ENCODE measurements at places on chromosomes 7 and 10.

DNA sequence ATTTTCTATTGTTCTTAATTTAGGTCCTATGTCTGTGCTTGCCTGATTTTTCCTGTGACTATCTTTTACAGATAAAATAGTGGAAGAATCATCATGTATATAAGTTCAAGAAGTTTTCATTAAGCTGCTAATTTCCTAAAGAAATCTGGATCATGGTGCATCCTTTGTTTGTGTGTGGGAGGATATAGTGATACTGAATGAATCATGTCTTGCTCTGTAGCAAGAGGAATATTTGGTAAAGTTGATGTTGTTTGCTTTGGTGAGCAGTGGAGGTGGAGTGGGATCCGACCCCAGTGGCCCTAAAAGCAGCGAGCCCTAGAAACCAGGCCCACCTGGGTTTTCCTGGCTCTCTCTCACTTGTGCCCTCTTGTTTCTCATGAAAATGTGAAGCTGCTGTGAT lies 83.7 kb downstream of the CCNY start:
- DNase-seq = no peak

DNA sequence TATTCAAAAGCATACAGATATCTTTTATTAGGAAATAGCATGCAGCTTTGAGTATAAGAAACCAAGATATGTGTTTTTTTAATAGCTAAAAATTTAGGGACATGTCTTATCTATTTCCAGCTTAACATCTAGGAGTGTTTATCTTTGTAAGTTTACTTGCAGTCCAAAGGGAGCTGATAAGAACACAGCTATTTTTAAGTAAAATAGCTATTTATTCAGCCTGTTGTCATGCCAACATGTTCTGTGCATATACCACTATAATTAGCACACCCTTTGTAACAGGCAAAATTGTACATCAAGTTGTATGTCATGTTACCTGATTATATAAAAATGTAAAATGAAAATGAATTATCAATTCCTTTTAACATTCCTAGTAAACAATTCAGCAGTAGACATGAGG lies 29.6 kb downstream of the FAM133B start:
- no peak for DNase-seq

DNA sequence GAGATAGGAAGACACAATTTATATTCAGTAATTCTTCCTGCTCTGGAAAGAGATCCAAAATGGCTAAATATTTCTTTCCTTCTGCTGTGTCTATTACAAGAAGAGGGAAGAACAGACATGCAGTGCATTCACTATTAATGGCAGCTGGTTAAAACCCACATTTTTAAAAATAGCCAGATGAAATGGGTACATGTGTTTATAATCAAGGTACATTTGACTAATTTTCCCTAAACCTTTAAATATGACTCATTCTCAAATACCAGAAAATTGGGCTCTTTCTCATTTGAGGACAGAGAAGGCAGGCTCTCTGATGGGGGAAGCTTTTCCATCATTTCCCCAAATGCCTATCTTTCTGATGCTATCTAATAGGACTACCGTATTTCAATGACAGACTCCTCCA lies 215.7 kb upstream of the HABP2 start:
- peak; percentile 79 for DNase-seq

DNA sequence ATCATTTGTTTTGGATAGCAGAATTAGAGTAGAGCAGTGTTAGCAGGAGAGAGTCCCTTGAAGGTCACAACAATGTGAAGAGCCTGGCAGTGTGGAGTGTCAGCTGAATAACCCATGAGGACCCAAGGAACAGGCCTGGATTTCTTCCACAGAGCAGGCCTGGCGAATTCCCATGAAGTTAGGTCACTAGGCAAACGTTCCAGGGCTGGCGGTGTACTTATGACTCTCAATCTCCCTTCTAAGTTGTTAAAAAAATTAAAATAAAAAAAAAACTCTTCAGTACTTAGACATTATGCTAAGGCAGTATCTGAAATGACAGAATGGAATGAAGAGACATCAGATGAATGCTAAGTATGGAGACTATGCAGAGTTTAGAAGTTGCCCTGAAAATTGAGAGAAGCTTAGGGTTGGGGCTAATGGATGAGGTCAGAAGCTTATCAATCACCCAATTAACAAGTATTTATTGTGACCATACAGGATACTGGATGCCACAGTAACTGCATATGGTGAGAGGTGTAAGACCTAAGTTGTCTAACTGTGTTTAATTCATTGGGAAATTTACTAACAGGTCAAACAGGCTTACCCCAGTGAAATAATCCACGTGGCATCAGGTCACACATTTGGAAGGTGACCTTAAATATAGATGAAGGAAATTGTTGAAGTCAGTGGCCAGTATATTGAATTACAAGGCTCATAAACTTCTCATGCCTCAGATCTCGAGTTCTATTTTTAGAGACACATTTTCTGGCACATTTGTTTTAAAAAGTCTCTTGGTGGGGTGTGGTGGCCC lies 126.2 kb upstream of the NRP1 start:
- peak; percentile 84 for DNase-seq

- peak; percentile 56 for DNase-seq
Observed at GRCh38 chr7:80257756-80258155, 123.1 kb downstream of the GNAI1 start.

DNA sequence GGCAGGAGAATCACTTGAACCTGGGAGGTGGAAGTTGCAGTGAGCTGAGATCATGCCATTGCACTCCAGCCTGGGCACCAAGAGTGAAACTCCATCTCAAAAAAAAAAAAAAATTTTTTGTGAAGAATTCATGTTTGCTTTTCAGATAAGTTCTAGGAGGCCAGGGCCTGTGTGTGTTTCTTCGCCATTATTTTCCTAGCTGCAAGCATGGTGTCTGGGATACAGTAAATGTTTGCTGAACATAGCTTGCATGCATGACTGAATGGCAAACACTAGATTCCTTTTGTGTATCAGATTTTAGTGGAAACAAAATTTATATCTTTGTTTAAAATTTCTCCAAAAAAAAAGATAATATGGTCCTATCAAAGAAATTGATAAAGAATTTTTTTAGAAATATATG lies 9.7 kb upstream of the MACC1 start:
- DNase-seq = no peak

DNA sequence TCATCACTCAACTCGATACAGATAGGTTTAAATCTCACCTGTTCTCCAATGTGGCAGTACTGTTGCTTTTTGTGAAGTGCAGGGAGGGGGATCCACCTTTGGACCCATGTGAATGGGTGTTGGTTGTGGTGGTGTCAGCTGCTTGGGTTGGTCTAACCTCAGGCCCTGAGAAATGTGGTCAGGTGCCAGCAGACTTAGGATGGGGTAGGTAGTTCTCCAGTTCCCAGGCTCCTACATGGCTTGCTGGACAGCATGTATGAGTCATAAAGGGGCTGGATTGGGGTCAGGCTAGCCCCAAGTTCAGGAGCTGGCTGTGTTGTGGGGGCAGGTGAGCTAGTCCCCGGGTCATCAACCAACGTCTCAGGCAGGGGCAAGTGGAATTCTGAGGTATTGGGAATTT lies 472.6 kb upstream of the CNTNAP2 start:
- DNase-seq = no peak

GRCh38 chr7:20085086-20085485 lies 132.1 kb downstream of the MACC1 start:
- peak; percentile 32 for DNase-seq

DNA sequence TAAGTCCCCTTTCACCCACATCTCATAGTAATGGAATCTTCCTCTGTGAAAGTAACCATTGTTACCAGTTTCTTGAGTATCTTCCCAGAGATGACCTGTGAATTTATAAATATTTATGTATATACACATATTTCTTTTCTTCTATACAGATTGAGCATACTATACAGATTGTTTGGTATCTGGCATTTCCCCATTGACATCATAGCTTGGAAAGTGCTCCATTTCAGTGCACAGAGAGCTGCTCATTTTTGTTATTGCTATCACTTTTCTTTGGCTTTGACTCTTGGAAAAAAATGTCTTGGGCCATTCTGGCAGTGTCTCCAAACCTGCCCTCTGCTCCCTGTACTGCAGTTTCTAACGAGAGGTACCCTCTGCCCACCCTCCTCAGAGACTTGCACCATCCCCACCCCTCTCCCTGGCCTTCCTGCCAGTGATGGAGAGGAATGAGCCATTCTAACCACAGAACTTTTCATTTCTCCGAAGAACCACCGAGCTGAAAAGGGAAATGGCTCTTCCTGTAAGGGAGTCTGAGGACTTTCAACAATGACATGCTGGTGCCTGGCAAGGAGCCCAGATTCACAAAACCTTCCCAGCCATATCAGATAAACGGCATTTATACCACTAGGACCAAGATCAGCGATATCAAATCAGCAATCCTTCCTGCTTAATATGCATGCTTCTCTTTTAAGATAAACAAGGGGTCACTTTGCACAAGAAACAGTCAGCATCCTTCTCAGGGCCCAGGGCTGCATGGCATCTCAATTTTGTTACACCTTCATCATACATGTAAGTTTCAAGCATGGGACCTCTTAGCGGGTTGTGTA lies 19.7 kb upstream of the CCSER2 start:
- peak; percentile 30 for DNase-seq

DNA sequence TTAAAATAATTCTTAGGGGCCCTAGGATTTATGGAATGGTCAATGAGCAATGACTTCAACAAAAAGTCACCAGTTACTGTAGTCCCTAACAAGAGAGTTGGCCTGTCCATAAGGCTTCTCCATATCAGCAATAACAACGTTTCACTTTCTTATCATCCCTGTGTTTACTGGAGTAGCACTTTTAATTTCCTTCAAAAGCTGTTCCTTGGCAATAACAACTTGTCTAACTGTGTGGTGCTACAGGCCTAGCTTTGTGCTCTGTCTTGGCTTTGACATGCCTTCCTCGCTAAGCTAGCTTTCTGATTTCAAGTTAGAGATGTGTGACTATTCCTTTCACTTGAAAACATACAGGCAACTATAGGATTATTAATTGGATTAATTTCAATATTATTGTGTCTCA lies 81.1 kb downstream of the JMJD1C start:
- DNase-seq = no peak

- DNase-seq = no peak
Observed at GRCh38 chr7:44607141-44608068, 978 bp downstream of the OGDH start.

- DNase-seq = no peak
Observed at GRCh38 chr7:35250941-35251340, 3.0 kb downstream of the TBX20 start.

DNA sequence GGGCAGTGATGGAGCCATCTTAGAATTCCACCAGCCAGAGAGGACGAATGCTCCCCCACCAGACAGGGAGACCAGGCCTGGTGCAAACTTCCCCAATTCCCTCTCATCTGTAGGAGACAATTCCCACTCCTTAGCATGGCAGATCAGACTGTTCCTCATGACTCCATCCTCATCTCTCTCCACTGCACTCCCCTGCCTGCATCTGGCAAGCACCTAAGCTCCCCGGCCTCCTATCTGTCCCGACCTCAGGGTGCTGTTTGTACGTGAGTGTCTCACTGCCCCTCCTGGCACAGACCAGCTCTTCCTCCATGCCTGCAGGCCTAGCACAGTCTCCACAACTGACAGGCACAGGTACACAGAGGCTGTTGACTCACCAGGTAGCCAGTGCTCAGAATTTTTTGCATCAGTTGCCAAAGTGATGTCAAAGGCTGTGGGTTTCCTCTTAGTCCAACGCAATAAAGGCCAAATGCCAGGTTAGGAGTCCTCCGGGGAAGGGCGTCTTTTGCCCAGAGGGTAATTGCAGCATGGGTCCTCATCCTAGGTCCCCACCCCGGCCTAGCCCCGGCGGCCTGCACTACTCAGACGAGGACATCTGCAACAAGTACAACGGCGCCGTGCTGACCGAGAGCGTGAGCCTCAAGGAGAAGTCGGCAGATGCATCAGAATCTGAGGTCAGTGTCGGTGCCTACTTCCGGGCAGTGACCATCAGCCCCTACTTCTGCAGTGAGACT lies 436.8 kb upstream of the FOXK1 start:
- no peak for DNase-seq

DNA sequence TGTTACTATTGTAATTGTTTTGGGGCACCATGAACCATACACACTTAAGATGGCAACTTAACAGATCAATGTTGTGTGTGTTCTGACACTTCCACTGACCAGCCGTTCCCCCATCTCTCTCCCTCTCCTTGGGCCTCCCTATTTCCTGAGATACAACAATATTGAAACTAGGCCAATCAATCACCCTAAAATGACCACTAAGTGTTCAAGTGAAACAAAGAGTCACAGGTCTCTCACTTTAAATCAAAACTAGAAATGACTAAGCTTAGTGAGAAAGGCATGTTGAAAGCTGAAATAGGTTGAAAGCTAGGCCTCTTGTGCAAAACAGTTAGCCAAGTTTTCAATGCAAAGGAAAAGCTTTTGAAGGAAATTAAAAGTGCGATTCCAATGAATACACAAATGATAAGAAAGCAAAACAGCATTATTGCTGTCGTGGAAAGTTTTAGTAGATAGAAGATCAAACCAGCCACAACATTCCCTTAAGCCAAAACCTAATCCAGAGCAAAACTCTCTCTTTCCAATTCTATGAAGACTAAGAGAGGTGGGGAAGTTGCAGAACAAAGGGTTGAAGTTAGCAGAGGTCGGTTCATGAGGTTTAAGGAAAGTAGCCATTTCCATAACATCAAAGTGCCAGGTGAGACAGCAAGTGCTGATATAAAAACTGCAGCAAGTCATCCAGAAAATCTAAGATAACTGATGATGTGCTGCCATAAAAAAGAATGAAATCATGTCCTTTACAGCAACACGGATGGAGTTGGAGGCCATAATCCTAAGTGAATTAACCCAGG lies 90.6 kb downstream of the MTPN start:
- DNase-seq = no peak

DNA sequence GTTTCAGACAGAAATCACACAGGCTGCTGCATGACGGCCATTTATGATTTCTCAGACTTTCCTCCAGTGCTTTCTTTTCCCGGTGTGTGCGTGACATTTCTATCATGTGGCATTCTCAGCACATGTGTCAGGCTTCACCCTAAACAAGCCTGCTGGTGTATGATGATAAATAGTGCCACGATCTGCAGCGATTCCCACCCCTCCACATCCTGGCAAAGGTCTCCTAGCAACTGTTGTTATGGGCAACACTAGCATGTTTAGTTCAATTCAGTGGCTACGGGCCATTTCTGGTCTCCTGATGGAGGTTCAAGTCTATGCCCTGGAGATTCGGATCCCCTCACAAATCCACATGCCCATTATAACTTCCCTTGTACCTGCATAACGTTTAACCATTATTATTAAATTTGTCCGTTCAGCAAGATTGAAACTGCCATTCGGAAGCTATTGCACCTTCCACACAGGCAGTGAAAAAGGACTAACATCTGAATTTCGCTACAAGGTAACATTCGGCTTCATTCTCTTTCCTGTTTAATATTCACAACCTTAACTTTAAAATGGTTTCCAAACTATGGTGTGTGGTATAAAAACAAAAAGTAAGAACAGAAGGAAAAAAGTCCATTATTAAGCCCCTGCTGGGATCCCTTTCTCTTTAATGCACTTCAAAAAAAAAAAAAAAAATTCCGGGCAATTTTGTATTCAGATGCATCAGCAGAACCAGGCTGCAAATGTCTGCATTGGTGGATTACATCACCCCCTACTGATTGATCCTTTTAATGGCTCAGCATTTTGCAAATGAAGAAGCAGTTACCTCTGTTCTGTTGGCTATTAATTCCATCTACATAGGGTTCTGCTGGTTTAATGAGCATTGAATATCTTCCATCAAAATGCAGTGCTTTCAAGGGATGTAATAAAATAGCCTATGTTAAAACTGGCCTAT lies 90.2 kb downstream of the FRMD4A start:
- peak; percentile 18 for DNase-seq

Data from fibroblast of skin of abdomen (primary cell).